ENCODE measurements at places on chromosomes 1 and 21.

DNA sequence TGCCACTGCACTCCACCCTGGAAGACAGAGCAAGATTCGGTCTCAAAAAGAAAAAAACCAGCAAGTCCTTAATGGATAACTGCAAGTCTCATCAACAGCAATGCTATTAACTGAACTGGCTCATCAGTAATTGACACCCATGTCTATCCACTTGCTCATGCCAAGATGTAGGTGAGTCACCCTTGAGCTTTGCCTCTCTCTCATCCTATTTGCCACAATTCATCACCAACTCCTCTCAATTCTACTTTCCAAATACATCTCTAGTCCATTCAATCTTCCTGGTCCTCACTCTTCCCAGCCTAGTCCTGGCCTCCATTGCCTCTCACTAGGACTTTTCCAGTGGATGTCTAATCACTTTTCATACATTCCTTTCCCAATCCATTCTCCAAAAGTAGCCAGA lies 103.7 kb upstream of the PRMT6 start:
- no peak for ATAC-seq

DNA sequence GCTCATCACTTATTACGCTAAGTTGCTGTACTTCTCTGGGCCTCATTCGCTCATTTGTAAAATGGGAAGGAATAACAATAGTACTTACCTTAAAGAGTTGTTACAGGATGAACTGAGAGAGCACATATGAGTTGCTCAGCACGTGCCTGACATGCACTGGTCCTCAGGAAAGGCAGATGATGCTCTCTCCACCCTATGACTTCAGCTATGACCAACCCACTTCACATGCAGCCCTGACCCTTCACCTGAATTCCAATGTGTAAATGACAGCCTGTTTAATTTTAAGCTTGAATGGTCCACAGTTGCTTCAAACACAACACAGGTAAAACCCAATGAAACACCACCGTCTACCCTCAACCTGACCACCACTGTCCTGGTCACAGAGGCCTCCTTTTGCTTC lies 32.9 kb downstream of the GADD45A start:
- peak; percentile 71 for ATAC-seq

DNA sequence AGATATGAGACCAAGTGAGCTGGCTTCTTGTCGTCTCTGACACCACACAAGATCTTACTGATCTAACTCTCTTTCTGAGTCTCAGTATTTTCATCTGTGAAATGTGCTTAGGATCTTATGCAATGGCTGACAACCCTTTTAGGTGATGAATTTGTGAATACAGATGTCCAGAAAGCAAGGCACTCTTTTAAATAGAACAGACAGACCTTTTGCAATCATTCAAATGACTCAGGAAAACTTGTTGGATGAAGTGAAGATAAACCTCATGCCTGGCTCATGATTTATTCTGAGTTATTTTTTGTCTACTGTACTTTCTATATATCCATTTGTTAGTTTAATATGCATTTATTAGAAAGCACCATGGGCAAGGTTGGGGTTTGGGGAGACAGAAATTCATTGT lies 411.3 kb downstream of the PTPRU start:
- no peak for ATAC-seq

- ATAC-seq = peak; percentile 25
Observed at GRCh38 chr1:58768971-58769808, 14.7 kb downstream of the JUN start.

DNA sequence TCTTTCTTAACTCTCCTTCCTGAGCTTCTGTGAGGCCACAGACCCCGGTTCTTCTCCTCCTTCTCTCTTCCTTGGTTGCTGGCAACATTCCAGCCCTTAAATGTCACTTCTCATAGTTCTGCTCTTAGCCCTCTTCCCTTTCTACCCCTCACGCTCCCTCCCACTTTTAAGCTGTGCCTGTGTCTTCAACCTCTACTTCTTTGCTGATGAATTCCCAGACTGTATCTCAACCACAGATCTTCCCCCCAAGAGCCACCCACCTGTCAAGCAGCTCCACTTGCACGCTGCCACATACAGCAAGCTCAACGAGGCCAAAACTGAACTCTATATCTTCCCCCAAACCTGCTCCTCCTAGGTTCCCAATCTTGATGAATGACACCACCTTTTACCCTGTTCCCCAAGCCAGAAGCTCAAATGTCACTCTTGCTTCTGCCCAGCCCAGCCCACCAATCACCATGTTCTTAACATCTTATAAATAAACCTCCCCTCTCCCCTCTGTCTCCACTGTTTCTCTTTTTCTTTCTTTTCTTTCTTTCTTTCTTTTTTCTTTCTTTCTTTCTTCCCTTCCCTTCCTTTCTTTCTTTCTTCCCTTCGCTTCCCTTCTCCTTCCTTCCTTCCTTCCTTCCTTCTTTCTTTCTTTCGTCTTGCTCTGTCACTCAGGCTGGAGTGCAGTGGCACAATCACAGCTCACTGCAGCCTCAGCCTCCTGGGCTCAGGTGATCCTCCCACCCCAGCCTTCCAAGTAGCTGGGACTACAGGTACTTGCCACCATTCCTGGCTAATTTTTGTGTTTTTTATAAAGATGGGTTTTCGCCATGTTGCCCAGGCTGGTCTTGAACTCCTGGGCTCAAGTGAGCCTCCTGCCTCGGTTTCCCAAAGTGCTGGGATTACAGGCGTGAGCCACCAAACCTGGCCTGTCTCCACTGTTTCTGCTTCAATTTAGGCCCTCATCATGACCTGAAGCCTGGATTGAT lies 19.8 kb upstream of the PTP4A2 start:
- ATAC-seq = no peak

DNA sequence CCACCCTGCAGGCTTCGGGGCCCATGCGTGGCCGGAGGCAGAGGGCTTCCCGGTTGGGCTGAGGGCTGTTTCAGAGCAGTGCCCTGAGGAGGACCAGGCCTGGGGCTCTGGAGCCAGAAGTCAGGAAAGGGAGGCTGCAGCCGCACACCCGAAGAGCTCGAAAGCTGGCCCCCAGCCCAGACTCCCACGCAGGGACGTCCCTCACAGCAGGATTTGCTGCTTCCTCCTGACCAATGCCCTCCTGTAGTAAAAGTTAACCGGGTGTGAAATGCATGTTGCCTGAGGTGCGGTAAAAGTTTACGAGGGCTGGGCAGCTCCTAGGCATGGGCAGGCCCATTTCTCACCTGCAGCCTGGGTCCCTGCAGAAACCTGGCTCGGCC lies 101.5 kb upstream of the ARHGEF16 start:
- ATAC-seq = no peak

DNA sequence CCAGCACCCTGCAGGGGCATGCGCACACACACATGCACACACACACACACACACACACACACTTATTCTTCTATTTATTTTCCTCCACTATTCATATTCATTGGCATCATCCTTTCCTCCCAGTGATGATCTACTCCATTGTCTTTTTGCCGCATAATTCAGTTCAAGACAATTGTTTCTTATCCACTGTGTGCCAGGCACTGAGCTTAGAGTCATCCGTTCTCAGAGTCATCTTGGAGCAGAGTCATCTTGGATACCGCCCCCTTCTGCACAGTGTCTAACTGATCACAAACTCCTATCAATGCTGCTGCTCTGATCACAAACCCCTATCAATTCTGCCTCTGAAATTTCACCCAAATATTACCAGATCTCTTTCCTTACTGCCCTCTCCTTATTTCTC lies 102.8 kb upstream of the PROX1 start:
- ATAC-seq = no peak

DNA sequence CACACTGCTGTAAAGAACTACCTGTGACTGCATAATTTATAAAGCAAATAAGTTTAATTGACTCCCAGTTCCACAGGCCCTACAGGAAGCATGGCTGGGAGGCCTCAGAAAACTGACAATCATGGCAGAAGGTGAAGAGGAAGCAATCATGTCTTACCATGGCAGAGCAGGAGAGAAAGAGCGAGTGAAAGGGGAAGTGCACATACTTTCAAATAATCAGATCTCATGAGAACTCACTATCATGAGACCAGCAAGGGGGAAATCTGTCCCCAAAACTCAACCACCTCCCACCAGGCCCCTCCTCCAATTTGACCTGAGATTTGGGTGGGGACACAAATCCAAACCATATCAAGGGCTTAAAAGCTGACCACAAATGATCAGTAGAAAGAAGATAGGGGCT lies 493.2 kb downstream of the PTPRC start:
- no peak for ATAC-seq
